Skeletal muscle tissue (tissue), 5 donors: ENCODE measurements at places on chromosomes 6 and 20. TPM values are rescaled to one million over a fixed set of nuclear protein-coding genes. Genes with fewer than 3 reads are reported as not detected.

EPHA7 gene
- total RNA-seq = 8.4 TPM

CST9 gene
- not detected for total RNA-seq

SGK2 gene
- 1.0 TPM for total RNA-seq

PTGIS gene
- total RNA-seq = 25.6 TPM

MDN1 gene
- 30.8 TPM for total RNA-seq

CABLES2 gene
- 1.0 TPM for total RNA-seq

TGM3 gene
- under 0.01 TPM for total RNA-seq

DLK2 gene
- total RNA-seq = 1.6 TPM

REM1 gene
- 4.7 TPM for total RNA-seq

CRIP3 gene
- total RNA-seq = 2.1 TPM

CFAP61 gene
- total RNA-seq = 1.0 TPM

PRKN gene
- 16.7 TPM for total RNA-seq

SLC22A16 gene
- total RNA-seq = 1.0 TPM

MLIP gene
- total RNA-seq = 27.7 TPM
